ENCODE measurements at places on chromosomes 11 and 22.
A peak's percentile ranks its signal among the peaks of the same experiment; 100 is the strongest.

DNA sequence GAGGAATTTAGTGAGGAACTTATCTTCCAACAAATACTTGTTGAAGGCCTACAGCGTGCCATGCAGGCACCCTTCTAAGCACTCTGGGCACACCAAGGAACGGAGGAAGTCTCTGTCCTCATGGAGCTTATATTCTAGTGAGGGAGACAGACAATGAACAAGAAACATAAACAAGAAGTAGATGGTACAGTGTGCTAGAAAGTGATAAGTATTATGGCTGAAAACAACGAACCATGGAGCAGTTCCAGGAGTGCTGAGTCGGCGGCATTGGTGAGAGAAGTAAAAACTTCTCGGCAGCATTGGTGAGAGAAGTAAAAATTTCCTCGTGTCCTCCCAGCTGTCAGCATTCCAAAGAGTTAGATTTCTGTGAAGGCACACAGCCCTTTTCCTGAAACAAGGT lies 53.2 kb downstream of the FAM76B start:
- DNase-seq, result no peak

- no peak for DNase-seq
Observed at GRCh38 chr11:61201476-61201875, 1.8 kb upstream of the PGA3 start.

DNA sequence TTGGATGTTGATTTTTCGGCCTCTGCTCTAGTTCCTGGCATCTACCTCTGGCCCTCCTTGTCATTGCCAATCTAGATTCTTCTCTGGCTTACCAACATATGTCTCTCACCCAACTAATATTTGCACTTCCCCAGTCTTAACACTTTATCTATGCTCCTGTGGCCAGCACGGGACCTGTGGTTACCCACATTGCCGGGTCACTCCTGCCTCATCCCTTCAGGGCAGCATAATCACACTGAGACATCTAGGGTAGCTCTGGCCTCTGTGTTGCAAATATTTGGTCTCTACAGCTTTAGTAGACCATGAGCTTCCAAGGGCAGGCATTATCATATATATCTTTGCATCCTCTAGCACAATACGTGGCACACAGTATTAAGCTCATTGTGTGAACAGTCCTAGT lies 182.0 kb upstream of the ARHGAP20 start:
- no peak for DNase-seq

GRCh38 chr22:49948116-49948957 lies 12.2 kb upstream of the PIM3 start:
- no peak for DNase-seq

DNA sequence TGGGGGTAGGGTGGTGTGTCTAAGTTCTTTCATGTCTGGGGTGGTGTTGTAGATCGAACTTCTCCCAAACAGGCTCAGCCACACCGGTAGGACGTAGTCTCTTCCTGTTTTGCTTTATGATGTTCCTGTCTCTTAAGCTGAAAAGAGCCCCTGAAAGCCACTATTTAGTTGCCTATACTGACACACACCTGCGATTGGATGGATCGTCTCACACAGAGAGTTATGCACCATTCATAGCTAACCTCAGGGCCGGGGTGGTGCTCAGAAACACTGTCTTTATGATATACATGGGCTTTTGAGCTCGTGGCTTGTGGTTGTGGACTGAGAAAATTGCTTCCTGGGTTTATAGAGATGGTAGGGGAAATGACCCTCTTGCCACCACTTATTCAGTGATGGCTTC lies 137.6 kb downstream of the TEAD1 start:
- DNase-seq, result peak; percentile 88

- no peak for DNase-seq
Observed at GRCh38 chr22:49517211-49517610, 310.5 kb downstream of the BRD1 start.

- DNase-seq, result no peak
Observed at GRCh38 chr11:76863196-76863777, 2.6 kb downstream of the ACER3 start.

GRCh38 chr11:122649116-122649515 lies 6.4 kb upstream of the UBASH3B start:
- DNase-seq, result no peak

DNA sequence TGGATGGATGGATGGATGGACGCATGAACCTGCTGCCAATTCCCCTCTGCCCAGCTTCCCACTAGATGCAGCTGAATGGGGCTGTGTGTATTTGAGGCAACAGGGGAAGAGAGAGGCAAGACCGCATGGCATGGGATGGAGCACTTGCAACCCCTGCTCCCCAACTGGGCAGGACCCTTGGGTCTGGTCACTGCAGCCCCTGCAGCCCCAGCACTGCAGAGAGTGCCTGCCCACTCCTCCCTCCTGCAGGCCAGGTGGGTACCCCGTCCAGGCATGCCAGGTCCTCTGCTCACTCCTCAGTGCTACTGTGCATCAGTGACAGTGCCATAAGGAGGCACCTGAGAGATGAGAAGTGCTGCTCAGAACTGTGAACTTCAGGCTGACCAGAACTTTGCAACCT lies 40.3 kb downstream of the OSBPL5 start:
- DNase-seq, result no peak

GRCh38 chr11:10304495-10305261 lies at the start of gene ADM:
Gene ADM, plus strand, starts transcription at chr11:10305073. Its CDS starts 628 bp downstream, at chr11:10305701.
- DNase-seq, result peak; percentile 92

- DNase-seq, result peak; percentile 72
Observed at GRCh38 chr11:17277024-17277584, 565 bp downstream of the NUCB2 start.

DNA sequence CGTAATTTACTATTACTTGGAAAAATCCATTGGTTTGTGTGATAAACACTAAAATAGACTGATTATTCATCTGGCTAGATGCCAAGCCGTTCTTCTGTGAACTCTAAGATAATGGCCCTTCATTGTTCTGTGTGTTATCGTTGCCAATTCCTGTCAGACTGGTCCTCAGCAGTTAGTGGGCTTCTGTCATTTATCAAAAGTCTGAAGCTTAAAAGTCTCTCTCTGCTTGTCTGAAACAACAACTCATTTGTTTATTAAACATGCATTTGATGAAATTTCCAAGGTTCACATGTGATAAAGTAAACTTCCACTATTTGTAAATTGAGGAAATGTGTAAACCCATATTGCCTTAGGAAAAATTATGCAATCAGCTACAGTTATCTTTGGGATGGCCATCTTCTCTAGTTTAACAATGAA lies 21.1 kb upstream of the RDX start:
- no peak for DNase-seq

- DNase-seq, result no peak
Observed at GRCh38 chr22:30866811-30867271, 101.7 kb downstream of the MORC2 start.

- no peak for DNase-seq
Observed at GRCh38 chr11:101043940-101044339, 85.7 kb downstream of the PGR start.

Measured in SW480 (cell line).